ENCODE measurements at places on chromosomes 13 and 19.
A peak's percentile ranks its signal among the peaks of the same experiment; 100 is the strongest.

DNA sequence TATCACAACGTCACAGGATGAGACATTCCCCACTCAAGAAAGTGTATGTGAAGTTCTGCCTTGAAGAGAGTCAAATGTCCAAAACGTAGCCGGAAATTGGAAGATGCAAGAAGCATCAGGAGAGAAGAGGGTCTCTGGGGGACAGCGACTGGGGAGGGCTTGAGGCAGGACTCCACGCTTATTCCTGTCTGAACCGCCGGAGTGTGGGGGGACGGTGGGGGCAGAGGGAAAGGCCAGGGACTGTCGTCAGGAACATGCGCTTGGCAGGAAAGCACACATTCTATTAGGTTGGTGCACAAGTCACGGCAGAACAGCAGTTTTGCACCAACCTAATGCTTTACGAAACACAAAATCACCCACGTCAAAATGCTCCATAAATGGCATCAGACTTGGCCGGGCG lies 95.3 kb upstream of the TM9SF2 start:
- no peak for DNase-seq

- no peak for DNase-seq
Measured at GRCh38 chr19:1645299-1645698, 7.1 kb downstream of the TCF3 start.

DNA sequence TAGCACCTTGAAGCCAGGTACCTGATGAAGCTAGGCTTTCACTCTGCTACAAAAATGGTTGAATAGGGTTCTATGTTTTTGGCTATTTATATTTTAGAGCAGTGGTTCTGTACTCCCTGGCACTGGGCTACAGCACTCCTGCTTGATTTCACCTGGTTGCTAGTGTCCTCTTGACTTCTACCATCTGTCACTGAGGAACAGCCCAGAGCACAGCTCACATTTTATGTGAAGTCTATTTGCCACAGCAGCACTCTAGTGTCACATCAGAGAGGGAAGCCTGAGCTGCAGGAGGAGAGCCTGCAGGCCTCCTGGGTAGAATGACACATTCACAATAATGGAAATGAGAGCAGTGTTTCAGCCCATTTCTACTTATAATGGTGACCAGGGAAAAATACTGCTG lies 184.2 kb downstream of the ZNF486 start:
- no peak for DNase-seq

- DNase-seq = peak; percentile 26
Measured at GRCh38 chr13:92967923-92968322, 258.7 kb upstream of the GPC6 start.

GRCh38 chr19:33616857-33617256 lies 4.9 kb upstream of the CHST8 start:
- DNase-seq = no peak

- no peak for DNase-seq
Measured at GRCh38 chr19:49856574-49857021, 5.6 kb downstream of the PTOV1 start.

DNA sequence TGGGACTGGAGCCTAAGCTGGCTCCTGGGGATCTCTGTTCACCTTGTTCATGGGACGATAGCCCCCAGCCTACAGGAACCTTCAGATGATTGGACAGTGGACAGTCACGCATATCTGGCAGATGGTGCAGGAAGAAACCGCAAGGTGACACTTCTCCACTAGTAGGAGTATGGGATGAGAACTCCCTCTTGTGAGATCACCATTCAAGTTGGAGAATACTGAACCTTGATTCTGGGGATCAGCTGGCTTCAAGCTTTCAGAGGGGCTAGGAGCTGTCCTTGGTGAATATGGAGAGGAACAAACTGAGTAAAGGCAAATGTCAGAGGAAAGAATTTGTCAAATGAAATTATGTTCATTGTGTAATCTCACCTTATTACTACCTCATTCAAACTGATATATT lies 204.5 kb downstream of the PDS5B start:
- peak; percentile 49 for DNase-seq

DNA sequence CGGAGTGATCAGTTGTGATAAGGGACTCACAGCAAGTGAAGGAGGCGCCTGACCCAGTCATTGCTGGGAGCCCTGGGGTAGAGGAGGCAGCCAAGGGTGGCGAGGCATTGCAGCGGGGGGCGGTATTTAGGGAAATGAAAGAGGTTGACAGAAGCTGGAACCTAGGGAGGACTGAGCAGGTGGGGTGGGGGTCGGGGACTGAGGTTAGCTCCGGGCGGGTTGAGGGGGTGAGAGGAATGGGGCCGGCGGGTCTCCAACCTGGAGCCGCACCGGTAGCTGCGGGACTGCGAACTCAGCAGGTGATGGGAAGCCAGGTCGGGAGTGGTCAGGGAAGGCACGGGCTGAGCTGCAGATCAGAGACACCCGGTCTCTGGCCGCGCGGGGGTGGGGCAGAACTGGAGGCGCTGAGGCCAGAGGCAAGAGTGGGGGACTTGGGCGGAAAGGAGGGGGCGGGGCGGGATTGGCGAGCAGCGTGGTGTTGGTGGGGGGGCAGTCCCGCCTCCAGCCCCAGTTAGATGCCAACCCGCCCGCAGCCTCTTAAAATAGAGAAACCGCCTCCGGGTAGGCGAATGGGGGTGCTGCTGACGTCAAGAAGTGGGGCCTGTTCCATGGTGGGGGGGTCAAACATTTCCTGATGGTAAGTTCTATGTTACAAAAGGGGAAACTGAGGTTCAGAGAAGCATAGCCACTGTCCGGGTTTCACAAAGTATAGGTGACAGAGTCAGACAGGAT lies 1.5 kb downstream of the MAST3 start:
- no peak for DNase-seq

DNA sequence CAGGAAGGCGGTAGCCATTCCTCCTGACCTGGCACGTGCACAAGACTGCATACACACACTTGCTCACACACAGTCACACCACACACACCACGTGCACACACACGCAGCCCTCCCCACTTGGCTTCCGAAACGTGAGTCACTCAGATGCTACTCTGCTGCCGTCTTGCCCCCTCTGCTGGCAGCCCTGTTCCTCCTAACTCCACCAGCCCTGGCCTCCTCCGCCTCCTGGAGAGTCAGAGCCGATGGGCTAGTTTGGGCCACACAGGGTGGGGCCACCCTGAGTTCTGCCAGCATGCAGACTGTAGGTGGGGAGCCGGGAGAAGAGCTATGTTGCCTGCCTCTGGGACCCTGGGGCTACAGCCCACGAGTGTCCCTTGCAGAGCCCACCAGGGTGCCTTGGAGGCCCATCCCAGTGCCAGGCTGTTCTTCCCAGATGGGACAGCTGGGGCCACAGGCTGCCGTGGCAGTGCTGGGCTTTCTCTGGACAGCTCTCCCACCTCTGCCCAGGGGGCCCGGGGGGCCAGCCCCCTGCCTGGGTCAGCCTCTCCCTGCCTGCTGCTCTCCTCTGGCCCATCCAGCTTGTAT lies 12.1 kb downstream of the PIN1 start:
- DNase-seq = no peak

DNA sequence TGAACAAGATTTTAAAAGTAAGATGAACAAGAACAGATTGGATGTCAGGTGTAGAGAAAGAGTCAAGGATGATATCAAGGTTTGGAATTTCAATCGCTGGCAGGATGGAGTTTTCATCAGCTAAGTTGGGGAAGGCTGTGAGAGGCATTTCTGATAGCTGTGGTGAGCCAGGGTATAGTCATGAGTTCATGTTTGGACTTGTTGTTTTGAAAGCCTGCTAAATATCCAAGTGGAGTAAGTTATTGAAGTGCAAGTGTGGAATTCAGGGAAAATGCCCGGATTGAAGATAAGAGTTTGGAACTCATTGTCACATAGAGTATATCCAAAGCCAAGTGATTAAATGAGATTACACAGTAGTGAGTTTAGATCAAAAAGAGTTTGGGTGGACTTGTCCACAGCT lies 11.0 kb upstream of the EPSTI1 start:
- no peak for DNase-seq

DNA sequence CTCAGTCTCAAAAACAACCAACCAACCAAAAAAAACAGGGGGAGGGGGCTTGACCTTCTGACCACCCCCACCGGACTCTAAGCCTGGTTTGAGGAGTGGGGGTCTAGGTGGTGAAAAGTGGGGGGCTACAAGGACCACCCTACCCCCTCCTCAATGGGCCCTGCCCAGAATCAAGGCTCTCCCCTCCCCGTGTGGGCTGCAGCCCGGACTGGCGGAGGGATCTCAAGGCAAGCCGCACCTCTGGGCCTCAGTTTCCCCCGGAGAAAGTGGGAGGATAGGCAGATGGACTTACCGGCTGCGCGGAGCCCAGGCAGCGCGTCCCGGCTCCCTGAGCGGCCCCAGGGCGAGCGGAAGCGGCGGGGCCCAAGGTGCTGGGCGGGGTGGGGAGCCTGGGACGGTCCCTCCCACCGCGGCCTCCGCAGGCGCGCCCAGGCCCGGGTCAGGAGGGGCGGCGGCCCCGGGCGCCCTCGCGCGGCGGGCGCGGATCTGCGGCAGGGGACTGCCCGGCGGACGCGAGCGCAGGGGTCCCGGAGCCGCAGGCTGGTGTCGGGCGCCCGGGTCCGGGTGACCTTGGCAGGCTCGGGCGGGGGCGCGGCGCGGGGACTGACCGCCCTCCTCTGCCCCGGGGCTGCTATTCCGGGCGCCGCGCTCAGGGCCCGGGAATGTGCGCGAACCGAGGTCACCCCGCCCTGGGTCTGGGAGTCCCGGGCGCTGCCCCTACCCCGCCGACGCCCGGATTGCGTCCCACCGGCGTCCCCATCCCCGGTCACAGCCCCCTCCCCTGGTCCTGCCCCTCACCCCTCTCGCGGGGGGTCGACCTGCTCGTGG lies at the start of gene ADAMTSL5:
Gene ADAMTSL5 (minus strand): TSS at position 349 of the 828 bp plus-strand sequence. CDS start 2,076 bp downstream, outside the sequence.
- DNase-seq = peak; percentile 69

GRCh38 chr13:99792079-99792921 lies 179.3 kb downstream of the ZIC5 start:
- DNase-seq = no peak

GRCh38 chr13:29453617-29454011 lies 141.9 kb downstream of the SLC7A1 start:
- DNase-seq = no peak

- DNase-seq = peak; percentile 54
Measured at GRCh38 chr19:49997709-49998108, 27.5 kb downstream of the VRK3 start.

- no peak for DNase-seq
Measured at GRCh38 chr19:34960940-34961679, 2.9 kb downstream of the ZNF792 start.

DNA sequence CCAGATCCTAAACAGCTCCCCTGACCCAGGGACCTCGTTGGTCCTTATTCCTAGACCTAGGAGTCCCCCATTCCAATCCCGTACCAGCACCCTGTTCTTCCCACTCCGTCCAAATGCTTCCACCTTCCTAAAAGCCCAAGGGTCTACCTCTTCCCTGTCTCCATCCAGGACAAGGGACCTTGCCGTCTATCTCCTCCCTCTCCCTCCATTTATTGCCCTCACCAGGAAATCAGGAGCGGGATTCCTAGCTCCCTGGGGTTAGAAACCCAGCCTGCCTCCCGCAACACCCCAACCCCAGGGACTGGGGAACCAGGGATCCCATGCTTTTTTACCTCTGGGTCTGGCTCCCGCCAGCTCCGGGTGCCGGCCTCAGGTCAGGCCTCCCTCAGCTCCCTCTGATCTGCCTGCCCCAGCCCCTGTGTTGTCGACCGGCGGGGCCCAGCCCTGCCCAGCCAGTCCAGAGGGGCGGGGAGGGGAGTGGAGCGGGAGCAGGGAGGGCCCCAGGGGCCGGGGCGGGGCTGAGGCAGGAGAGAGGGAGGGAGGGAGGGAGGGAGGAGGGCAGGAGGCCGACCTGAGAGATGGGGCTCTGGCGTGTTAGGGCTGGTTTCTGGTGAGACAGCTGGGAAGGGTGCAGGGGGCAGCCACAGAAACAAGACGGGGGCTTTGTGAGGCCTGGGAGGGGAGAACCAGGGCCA lies at the start of gene B3GNT8:
Gene B3GNT8 (minus strand): TSS at position 423 of the 695 bp plus-strand sequence. CDS start 596 bp downstream, outside the sequence.
- peak; percentile 98 for DNase-seq

GRCh38 chr19:1568320-1569019 lies at the start of gene MEX3D:
Gene MEX3D (minus strand): TSS chr19:1568325. CDS start chr19:1568058, 267 bp downstream.
- DNase-seq = peak; percentile 67

- no peak for DNase-seq
Measured at GRCh38 chr19:6576869-6577475, 14.0 kb downstream of the CD70 start.

GRCh38 chr13:30577401-30577852 lies 40.3 kb upstream of the USPL1 start:
- DNase-seq = peak; percentile 39

DNA sequence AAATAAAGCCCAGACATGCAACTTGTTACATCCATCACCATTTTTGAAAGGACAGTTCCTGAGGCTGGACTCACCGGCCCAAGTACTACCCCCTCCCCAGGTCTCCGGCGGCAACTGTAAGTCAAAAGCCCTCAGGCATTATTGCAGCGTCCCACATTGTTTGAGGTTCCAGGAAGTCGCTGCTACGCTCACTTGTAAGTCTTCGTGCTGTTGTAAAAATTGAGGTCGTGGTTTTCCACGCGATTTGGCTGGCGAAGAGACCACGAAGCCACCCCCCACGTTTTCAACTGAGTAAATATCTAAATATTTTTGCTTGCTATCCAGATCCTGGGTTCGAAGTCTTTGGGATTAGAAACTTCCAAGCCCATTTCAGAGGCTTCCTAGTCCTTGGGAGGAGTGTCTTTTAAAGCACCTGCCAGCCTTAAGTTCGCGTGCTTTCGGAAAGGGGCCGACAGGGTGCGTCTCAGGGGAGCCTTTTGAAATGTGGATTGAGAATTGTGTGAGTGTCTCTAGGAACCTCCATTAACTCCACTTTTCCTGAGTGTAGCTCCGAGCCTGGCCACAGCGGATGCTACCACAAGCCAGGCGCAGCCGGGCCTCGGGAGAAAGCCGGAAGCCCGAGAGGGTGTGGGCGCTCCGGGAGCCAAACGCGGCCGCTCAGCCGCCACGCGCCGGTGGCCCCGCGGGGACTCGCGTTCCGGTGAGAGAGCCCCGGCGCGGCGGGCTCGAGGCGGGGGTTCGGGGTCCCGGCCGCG lies 434 bp upstream of the FNDC3A start:
- DNase-seq = peak; percentile 58

DNA sequence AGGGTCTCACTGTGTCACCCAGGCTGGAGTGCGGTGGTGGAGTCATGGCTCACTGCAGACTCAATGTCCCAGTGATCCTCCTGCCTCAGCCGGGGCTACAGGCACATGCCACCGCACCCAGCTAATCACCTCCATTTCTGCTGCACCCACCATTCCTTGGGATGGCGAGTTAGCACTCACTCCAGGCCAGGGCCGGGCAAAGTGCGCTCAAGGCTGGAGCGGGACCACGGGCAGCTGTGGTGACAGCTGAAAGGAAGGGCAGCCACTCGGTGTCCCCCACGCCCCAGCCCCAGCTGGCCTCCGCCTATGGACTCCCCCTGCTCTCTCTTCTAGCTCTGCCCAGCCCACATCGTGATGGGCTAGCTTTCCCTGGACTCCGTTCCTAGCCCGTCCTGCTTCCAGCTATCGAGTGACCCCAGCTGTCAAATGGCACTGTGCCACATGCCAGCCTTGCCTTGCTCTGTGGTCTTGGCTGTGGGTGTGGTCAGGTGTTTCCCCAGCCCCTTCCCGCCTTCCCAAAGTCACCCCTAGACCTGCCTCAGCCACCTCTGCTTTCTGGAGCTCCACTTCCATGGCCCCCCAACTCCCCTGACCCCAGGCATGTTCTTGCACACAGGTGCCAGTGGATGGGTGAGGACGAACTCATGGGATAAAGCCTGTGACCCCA lies 4.1 kb downstream of the MICOS13 start:
- peak; percentile 91 for DNase-seq
